ENCODE measurements at places on chromosomes 5 and 9. TPM values are rescaled to one million over a fixed set of nuclear protein-coding genes. Genes with fewer than 3 reads are reported as not detected.

- no peak for DNase-seq
Observed at GRCh38 chr9:78004478-78005229, 27.0 kb downstream of the GNAQ start.

DNA sequence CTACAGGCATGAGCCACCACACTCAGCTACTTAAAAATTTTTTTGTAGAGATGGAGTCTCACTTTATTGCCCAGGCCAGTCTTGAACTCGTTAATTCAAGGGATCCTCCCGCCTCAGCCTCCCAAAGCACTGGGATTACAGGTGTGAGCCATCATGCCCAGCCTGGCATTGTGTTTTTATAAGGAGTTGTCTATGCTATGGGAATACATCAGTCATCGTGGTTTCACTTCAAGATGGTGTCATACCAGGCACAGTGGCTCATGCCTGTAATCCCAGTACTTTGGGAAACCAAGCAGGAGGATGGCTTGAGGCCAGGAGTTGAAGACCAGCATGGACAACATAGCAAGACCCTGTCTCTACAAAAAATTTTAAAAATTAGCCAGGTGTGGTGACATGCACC is 49.7 kb downstream of the CYSTM1 start:
- no peak for DNase-seq

- DNase-seq = no peak
Observed at GRCh38 chr9:128702949-128703615, 779 bp downstream of the PKN3 start.

GRCh38 chr5:35354751-35355150 is 124.5 kb upstream of the PRLR start:
- no peak for DNase-seq

Gene DCAF12
- total RNA-seq = 1.9 TPM

GRCh38 chr9:84573083-84573482 is 96.4 kb upstream of the NTRK2 start:
- DNase-seq = no peak

GRCh38 chr5:174951151-174951780 is 226.9 kb downstream of the MSX2 start:
- DNase-seq = peak; percentile 38

- no peak for DNase-seq
Observed at GRCh38 chr9:71797266-71797665, 29.0 kb upstream of the CEMIP2 start.

Gene KLF4
- 3.7 TPM for total RNA-seq

Gene PCDHGA7
- total RNA-seq = 2.3 TPM

GRCh38 chr5:154178661-154179060 is 11.9 kb upstream of the GALNT10 start:
- DNase-seq = no peak

- DNase-seq = peak; percentile 83
Observed at GRCh38 chr5:1134478-1134877, 22.6 kb upstream of the SLC12A7 start.

- no peak for DNase-seq
Observed at GRCh38 chr5:132298298-132299212, 4.4 kb downstream of the SLC22A4 start.

Gene MELK
- total RNA-seq = not detected

- no peak for DNase-seq
Observed at GRCh38 chr5:148255456-148255855, 13.1 kb upstream of the SPINK13 start.

GRCh38 chr9:83965350-83966208 is 14.4 kb downstream of the HNRNPK start:
- DNase-seq = no peak

Gene TMEFF1
- total RNA-seq = not detected

DNA sequence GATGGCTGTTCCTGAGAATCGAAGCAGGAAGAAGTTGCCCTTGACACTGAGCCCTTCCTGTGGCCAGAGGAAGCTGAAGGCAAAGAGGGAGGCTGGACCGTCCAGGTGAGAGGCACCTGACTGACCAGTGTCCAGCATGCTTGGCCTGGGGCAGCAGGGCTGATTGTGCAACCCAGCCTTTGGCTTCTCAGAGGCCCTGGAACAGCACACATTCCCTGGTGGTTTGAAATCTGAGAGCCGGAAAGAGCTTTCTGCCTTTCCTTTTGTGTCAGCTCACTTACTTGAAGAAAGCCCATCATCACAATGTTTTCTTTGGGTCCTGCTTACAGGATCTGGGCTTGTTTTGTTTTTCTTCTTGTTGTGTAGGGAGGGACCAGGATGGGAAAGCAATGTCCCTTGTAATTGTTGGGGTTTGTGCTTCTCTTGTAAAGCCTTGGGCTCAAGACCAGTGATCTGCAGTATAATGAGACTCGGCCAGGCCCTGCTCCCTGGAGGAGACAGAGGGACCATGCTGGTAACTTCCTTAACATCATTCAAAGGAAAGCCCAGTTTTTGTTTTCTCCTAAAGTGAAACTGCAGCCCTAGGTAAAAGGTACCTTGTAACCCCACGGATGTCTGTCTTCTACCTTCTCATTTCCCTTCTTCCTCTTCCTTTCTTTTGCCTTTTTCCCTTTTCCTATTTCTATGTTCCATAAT is 213.7 kb downstream of the NXNL2 start:
- no peak for DNase-seq

DNA sequence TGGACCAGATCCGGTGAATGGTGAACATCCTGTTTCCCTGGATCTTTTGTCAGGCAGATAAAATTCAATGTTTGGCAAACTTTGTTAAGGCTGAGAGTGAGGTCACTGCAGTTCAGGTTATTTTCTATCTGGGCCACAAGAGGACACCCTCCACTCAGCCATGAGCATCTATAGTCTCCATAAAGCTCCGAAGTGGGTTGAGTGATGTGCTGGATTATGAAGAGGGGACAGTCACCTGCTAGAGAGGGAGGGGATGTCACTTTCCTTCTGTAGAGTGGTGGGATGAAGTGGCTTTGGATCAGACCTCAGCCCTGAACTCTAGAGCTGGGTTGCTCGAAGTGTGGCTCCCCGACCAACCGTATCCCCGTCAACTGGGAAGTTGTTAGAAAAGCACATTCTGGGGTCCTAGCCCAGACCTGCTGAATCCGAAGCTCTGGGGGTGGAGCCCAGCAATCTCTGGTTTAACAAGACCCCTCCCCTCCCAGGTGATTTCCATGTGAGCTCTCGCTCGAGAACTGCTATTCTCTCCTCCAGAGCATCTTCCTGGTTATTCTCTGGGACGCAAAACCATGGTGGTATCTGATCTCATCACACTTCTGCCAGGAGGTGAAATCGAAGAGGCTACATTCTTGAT is 31.8 kb upstream of the FGF1 start:
- no peak for DNase-seq

DNA sequence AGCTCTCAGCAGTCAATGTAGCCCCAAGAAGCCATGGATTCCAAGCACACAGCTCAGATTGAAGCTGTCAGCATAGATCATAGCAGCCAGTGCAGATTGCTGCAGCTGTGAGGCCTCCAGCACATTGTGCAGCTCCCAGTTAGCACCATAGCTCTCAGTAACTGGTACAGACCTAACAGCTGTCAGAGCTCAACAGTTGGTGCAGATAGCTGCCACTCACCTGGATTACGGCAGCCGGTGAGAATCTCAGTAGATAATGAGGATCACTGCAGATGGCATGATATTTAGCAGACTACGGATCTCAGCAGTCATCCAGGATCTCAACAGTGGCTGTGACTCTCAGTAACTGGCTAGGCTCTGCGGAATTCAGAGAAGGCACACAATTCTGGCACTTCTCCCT is 500.4 kb downstream of the TUSC1 start:
- no peak for DNase-seq

GRCh38 chr5:18749763-18750162 is 1115.5 kb downstream of the TAF11L14 start:
- DNase-seq = no peak

DNA sequence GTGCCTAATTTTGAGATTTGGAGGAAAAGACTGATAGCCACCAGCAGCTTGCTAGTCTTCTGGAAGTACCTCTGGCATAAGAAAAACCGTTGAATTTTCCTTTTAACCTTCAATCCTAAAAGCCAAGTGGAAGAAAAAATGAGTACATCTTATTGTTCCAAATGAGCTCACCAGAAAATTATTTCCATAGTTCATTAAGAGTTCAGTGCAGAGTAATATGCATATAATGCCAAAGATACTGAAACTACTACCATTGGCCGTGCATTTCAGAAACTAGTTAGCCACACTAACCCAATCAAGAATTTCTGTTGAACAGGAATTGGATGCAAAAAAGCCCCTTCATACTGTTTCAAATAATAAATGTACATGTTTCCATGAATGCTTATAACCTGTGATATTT is 607.9 kb downstream of the KCTD16 start:
- DNase-seq = no peak

Gene WWC1
- total RNA-seq = 2.0 TPM

- no peak for DNase-seq
Observed at GRCh38 chr5:91183743-91184142, 199.4 kb downstream of the ARRDC3 start.

- DNase-seq = no peak
Observed at GRCh38 chr5:134001938-134002731, 2.6 kb downstream of the VDAC1 start.

DNA sequence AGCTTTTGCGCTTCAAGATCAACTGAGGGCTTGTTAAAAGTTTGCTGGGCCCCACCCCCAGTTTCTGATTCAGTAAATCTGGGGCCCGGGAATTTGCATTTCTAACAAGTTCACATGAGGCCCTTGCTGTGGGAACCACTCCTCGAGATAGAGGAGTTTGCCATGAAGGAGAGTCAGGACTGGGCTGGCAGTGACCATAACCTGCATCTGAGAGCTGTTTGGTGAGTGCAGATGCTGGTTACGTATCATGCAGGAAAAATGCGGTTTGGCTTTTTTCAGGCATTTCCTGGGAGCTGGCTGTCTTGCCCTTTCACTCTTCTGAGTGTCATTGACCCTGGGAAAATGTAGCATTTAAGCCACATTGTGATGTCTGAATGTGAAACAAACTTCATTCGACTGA is 9.4 kb upstream of the ANGPTL2 start:
- no peak for DNase-seq

DNA sequence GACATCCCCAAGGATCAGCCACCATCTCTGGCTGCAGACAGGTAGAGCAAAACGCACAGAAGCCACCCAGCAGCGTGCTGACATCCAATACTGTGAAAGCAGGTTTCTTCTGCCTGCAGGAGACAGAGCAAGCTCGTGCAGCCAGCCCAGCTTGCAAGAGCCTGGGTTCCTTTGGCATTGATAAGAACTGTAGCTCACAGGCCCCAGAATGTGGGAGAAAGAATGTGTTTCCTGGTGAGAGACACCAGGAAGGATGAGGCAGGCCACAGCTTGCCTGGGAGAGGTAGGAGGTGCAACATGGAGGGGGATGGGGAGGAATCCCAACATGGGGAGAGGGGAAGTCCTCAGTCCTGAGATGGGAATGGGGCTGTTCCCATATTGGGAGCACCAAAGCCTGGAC is 34.0 kb upstream of the ARAP3 start:
- no peak for DNase-seq

DNA sequence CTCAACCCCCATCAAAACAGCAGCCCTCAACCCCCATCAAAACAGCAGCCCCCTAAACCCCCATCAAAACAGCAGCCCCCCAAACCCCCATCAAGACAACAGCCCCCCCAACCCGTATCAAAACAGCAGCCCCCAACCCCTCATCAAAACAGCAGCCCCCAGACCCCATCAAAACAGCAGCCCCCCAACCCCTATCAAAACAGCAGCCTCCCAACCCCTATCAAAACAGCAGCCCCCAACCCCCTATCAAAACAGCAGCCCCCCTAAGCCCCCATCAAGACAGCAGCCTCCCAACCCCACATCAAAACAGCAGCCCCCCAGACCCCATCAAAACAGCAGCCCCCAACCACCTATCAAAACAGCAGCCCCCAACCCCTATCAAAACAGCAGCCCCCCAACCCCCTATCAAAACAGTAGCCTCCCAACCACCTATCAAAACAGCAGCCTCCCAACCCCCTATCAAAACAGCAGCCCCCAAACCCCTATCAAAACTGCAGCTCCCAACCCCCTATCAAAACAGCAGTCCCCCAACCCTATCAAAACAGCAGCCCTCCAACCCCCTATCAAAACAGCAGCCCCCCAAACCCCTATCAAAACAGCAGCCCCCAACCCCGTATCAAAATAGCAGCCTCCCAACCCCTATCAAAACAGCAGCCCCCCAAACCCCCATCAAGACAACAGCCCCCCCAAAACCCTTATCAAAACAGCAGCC is 1.2 kb downstream of the TPPP start:
- no peak for DNase-seq

Gene PROB1
- total RNA-seq = 3.0 TPM

DNA sequence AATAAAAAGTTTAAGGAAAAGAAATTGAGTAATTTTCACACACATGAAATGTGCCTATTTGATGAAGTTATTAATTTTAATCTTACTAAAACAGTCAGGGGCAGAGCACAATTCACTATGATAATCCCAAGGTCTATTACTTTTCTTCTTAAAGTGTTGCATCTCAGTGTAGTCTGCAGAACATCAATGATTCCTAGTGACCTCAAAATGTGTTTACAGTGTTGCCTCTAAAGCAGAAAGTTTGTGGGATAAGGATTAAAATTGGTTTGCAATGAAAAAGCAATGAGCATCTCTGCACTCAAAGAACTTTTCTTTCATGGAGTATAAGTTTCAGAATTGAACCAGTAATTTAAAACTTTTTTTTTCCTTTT is 63.0 kb downstream of the CEP120 start:
- no peak for DNase-seq

- DNase-seq = no peak
Observed at GRCh38 chr9:16950051-16950450, 79.6 kb upstream of the BNC2 start.

DNA sequence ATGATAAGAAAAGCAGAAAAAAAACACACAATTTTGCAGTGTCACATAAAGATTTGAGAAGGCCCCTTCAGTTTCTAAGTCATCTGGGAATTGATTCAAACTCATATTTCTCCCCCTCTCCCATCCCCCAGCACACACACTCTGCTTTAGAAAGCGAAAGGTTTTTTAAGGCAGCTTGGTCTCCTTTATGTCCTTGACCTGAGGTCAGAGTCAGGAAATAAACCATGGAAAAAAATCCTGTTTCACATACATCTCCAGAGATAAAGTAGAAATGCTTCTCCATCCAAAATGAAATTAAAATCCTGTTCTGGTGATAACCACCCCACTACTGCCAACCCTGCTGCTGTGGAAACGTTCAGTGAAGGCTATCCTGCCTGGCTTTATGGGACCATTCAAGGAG is 52.6 kb downstream of the TMEM252 start:
- DNase-seq = no peak

Gene SLC34A1
- not detected for total RNA-seq

DNA sequence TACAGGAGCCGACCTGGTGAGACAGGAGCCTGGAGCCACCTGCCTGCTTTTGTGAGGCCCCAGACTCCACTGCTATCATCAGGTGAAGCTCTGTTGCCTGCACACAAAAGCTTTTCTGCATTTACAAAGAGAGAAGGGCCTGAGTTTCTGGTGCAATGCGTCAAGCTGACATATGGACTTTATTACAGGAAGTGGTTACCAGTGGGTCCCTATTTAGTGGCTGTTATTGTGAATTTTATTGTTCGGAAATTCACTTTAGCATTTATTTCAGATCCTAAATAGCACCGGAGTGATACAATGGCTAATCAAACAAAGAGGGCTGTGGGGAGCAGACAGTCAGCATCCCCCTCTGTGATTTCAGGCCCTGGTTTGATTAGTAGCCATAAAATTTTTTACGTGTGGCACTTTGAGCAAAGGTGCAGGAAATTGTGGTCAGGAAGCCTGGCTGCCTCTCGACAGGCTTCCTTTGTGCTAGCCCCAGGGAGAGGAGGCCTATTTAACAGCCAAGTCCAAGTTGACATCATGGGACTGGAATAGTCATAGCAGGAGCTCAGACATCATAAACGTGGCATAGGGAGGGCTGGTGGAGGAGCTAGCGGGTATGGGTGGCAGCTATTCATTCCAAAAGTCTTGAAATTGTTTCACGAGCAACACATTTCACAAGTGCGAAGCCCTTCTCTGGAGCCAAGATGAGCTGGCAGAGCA is 8.4 kb downstream of the TGFBI start:
- no peak for DNase-seq
